ENCODE measurements at places on chromosomes 2 and 18.

GRCh38 chr2:66899109-66899508 lies 464.2 kb downstream of the MEIS1 start:
- no peak for DNase-seq

DNA sequence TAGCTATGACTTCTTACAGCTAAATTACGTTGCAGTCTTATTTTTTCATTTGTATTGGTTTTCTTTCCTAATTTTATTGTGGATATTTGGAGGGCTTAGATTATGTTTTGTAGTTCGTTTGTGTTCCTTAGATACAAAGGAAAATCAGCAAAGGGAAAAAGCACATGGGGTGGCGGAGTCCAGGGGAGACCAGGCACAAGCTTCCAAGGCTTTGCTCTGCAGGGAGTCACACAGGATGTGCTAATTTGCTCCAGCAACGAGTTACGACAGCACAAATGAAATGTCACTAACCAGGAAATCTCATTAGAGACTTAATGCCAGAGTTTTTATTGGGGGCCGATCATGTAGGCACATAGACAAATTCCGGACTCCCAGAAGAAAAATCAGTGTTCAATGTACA lies 60.5 kb upstream of the CABYR start:
- no peak for DNase-seq

DNA sequence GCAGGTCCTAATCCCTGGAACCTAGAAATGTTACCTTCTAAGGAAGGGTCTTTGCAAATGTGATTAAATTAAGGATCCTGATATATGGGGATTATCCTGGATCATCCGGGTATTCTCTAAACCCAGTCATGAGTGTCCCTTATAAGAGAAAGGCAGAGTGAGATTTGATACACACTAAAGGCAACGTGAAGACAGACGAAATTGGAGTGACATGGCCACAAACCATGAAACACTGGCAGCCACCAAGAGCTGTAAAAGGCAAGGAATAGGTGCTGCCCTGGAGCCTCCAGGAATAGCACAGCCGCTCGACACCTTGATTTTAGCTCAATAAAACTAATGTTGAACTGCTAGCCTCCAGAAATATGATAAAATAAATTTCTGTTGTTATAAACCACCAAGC lies 45.0 kb downstream of the TPGS2 start:
- DNase-seq: no peak

DNA sequence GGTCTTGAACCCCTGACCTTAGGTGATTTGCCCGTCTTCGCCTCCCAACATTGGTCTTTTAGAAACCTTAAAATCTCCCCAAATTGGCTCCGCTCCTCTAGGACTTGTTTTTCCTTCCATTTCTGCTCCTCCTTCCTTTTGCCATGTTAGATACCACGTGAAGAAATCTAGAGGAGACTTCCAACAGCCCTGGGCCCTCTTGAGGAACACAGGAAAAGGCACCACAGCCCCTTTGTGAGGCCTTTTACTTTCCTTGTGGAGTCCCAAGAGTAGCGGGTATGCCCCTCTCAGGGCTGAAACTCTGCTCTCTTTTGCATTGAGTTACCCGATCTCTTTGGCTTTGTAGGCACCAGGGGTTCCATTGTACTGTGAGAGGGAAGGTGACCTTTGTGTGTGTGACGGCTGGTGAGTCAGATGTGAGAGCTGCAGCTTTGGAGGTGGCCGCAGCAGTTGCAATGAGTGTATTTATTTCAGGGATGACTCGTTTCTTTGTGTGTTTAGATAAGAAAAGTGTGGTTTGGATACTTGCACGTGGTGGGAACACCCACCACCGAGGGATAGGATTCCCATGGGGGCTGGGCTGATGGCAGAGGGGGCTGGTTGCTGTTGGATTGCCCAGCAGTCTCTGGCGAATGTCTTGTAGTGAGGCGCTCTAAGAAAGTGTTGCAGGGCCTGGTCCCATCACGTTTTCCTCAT lies 218.4 kb upstream of the HS6ST1 start:
- no peak for DNase-seq

DNA sequence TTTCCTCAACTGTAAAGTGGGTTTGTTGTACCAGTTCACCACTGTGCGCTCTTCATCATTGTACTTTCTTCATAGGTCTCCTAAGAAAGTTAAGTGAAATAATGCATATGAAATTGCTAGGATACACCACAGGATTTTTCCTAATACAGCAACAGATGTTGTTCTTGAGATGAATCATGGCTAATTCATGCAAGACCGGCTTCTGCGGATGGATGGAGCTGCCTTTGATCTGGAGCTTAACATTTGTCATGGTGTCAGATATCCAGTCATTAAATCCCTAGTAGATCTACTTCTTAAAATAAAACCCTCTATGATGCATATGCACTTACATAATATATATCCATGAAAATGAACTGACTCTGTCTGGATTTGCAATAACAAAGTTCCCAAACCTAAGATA lies 114.1 kb downstream of the COL6A3 start:
- no peak for DNase-seq

DNA sequence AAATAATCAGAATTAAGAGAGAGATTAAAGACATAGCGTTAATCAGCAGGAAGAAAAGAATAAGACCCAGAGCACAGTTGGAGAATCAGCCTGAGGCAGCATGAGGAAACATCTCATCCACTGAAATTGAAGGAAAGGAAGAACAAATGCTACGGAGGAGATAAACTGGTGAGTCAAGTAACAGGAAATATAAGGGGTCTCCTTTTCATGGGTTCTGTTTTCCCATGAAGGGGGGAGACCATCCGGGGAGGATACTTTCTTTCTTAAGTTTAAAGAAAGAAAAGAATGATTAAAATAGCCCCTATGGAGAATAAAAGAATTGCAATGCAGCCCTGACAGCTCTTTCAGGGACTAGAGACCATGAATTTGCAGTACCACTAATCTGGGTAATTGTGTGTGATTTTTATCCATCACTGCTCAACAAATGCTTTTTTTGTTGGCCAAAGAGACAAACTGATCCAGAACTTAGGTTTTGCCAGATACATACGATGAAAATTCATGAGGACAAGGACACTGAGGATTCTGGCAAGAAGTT lies 17.7 kb downstream of the ROCK2 start:
- DNase-seq: no peak

- no peak for DNase-seq
These were observed 88.8 kb downstream of the INHBB start for GRCh38 chr2:120434492-120435308.

- DNase-seq: no peak
These were observed 43.2 kb upstream of the KDM3A start for GRCh38 chr2:86397986-86398385.

- no peak for DNase-seq
These were observed 541.2 kb upstream of the POU3F3 start for GRCh38 chr2:104312684-104313083.

- DNase-seq: no peak
These were observed 200.5 kb downstream of the CPS1 start for GRCh38 chr2:210756855-210757254.

DNA sequence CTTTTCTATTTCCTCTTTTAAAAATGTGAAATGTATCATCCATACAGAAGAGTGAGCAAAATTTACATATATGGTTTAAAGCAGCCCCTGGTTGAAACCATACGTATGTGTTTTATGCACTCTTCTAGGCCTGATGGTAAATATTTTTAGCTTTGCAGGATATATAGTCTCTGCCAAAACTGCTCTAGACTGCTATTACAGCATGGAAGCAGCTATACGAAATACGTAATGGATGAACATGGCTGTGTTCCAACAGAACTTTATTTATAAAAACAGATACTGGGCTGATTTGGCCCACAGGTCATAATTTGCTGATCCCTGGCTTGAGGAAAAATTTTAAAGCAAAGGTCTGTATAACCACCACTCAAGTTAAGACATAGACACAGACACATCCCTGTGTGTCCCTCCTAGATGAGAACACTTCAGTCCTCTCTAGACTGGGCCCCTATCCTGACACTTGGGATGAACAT lies 42.5 kb upstream of the ATP8B1 start:
- no peak for DNase-seq

DNA sequence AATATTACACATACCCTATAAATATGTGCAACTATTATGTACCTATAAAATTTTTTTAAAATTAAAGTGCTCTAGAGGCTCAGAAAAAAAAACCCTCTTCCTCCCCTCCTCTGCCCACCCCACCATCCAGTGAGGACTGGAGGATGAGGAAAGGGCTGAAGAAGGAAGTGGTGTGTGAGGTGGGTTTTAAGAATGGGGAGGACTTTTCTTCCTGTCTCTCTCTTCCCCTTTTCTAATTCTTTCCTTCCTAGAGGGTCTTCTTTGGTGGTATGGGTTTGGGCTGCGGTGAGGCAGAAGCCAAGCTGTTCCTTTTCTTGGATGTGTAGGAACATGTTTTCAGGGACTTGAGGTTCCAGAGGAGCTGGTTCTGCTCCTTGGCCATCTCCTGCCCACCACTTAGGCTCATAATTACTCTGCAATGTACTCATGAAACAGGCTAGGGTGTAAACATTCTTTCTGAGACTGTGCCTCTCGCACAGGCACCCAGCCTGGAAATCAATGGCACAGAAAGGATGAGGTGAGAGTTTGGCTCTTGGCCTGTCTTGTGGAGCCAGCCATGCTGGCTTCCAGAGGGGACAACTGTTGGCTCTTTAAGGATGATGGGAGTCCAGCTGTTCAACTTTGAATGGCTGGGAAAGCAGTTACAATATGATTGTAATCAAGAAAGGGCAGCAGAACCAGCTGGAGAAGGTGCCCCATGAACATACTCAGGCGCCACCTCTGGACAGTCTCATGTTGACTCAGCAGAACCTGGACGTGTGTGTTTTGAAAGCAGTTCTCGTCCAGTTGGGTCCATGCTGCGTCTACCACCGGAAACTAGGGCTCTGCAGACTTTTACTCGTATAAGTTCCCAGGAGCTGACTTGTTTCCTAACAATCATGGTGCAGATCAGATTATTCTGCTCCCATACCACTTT lies 38.3 kb downstream of the IL1RL2 start:
- no peak for DNase-seq

DNA sequence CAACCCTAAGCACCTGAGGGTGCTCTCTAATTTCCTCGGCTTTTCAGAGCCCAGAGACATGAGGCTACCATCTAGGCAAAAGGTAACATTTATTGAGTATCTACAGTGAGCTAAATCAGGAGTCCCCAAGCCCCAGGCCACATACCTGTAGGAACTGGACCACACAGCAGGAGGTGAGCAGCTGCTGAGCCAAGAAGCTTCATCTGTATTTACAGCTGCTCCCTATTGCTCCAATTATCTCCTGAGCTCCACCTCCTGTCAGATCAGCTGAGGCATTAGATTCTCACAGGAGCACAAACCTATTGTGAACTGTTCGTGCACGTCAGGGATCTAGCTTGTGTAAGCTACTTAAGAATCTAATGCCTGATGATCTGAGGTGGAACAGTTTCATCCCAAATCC lies 70.2 kb downstream of the RND3 start:
- no peak for DNase-seq

- DNase-seq: no peak
These were observed 288.5 kb downstream of the TNS1 start for GRCh38 chr2:217714287-217714751.

- DNase-seq: no peak
These were observed 15.9 kb upstream of the WIPF1 start for GRCh38 chr2:174613531-174613930.

DNA sequence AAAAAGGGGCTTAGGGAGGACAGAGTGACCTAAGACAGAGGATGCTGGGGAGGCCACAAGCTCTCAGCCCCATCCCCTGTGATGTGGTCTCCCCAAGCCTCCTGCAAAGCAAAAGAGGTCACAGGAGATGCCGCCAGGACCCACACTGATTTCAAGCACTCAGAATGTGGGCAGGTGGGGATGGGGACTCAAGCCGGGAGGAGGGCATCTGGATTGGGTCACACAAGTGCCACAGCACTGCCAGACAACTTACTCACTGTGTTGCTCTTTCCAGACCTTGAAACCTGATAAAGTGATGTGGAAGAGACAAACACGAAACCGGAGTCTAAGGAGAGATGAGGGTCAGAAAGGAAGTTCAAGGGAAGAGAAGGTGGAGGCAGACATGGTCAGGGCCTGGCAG lies 95.7 kb downstream of the TTC32 start:
- DNase-seq: no peak

- no peak for DNase-seq
These were observed 83.1 kb downstream of the MYO1B start for GRCh38 chr2:191328150-191328809.

- no peak for DNase-seq
These were observed 80.7 kb downstream of the CYRIA start for GRCh38 chr2:16584824-16585540.

GRCh38 chr2:207467716-207468347 lies 61.9 kb upstream of the CREB1 start:
- no peak for DNase-seq
